WTC11 (cell line): ENCODE measurements at places on chromosomes 4 and X.

DNA sequence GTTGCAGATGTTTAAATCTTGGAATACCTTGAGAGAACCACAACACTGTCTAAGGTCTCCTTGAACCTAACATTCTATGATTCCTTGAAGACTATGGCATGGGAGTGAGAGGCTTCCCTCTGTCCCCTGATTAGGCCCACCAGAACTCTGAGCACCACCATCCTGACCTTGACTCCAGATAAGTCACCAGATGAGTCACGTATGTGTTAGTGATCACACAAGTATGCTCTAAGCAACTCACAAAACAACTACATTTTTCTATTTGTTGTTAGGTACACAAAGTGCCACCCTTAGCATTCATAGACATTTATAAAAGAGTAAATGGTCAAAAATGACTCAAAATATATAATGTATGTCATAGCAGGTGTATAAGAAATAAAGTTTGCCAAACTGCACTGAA is 252.9 kb upstream of the CXXC4 start:
- no peak for DNase-seq

DNA sequence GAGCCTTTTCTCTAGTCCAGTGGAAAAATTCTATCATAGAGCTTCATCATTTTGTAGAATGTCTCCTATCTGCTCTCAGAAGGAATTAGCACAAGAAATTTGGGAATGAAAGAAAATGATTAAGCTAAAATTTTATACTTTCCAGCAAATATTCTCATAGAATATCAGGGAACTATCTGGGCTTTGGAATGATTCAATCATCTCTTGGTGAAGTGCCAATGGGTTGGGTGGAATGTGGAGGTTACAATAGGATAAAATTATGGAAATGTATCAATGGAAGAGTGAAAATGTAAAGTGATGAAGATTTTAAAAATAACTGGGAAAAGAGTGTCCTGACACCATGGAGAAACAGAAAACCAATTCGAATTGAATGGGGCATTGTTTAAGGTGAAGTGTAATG is 119.0 kb upstream of the MID1 start:
- no peak for DNase-seq

DNA sequence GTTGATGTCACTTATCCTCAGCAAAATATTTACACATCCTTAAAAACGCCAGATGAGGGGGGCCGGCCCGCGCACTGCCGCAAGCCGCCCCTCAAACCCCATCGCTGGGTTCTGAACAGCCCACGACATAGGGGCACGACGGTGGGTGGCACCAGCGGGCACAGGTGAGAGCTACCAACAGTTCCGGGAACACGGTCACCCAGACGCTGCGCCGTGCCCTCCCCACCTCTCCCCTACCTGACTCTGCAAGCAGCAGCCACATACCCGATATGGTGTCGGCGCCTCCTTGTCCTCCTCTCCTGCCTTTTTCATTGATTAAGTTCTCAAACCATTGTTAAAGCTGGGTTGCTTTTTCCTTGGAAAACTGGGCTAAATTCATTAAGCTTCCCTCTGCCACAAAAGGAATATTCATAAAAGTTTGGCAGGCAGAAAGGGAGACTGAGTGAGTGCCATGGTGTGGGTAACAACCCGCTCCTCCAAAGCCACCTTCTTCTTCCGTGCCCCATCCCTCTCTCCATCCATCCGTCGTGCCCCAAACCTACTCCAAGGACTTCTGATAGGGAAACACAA is 1.4 kb downstream of the RAI2 start:
- DNase-seq = peak; percentile 11

DNA sequence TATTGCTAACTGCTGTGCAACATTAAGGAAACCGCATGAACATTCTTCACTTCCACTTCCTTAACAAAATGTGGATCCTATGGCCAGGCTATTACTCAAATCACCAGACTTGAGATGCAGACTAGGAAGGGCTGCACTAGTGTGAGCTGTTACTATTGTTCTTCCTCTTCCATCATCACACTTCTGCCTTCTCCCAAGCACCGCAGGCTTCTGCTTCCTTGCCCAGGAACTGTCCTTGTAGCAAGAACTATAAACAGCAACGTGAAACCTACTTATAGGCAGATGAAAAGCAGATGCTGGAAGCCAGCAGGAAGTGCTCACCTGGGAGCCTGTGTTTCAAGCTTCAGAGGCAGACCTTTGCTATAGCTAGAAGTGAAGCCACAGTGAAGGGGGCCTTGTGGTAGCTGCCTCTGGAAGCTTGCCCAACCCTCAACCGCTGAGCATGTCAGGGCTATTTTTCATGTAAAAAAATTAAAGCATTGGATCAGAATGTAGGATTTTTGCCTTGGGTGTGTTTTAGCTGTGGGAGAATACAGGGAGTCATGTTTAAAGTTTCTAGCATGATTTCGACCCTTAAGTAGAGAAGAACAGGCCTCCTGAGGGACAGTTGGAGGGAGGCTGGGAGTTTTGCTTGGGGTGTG is 43.9 kb downstream of the CLNK start:
- no peak for DNase-seq

DNA sequence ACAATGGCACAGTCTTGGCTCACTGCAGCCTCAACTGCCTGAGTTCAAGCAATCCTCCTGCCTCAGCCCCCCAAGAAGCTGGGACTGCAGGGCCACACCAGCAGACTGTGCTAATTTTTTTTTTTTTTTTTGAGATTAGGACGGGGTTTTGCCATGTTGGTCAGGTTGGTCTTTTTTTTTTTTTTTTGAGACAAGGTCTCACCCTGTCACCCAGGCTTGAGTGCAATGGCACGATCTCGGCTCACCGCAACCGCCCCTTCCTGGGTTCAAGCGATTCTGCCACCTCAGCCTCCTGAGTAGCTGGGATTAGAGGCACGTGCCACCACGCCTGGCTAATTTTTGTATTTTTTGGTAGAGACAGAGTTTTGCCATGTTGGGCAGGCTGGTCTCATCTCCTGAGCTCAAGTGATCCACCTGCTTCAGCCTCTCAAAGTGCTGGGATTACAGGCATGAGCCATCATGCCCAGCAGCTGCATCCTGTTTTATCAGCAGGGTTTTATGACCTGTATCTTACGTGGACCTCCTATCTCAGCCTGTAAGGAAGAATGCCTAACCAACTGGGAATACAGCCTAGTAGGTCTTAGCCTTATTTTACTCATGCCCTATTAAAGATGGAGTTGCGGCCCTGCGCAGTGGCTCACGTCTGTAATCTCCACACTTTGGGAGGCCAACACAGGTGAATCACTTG is 13.2 kb upstream of the MRPL1 start:
- no peak for DNase-seq

- no peak for DNase-seq
Measured at GRCh38 chr4:173246719-173247118, 78.1 kb downstream of the GALNT7 start.

DNA sequence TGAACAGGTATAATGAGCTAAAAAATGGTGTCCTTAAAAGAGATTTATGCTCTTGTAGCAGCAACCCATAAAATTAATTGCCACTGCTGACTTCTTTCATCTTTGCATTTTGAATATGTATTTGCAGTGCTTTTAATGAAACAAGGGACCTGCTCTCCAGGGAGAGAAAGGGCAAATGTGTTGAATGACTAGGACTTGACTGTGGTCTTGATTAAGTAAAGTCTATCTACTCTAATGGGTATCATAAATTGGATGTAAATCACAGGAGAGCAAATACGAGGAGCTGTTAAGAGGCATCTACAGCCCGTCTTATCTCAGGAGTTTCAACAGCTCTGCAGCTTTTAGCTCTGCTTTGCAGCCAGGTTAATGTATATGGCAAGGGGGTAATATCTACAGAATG is 216.4 kb downstream of the PALLD start:
- no peak for DNase-seq

GRCh38 chr4:99151995-99152394 is 7.9 kb upstream of the ADH4 start:
- DNase-seq = no peak

GRCh38 chr4:45062935-45063545 is 336.7 kb upstream of the GNPDA2 start:
- no peak for DNase-seq

DNA sequence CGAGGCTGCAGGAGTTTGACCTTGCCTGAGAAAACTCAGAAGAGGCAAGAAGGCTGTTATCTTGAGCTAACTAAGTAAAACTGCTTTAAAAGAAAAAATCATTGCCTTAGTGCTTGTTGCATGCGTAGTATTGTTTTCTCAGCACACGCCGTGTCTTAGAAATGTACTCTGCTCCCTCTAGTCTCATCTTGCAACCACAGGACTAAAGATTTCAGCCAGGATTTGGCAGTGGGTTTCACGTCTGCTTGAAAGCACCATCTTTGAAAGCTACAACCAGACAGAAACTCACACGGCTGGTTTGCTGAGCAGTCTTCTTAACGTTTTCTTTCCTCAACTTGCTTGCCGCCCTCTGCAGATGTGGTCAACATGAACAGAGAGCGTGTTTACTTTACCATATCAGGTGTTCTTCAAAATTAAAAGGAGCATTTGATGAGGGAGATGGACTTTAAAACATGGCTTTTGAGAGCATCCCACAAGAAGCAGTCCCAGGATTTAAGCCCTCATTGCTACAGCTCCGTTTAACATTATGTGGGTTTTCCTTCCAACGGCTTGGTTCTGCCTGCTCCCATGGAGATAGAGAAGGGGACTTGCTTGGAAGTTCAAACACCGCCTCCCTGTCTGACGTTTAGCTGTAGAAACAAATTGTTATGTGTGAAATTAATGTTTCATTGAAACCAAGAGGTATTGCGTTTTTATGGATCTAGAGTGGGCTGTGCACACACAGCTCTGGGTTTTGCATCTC is 3.4 kb downstream of the SORCS2 start:
- DNase-seq = no peak

- DNase-seq = no peak
Measured at GRCh38 chr4:33914386-33914785, 2329.9 kb downstream of the ARAP2 start.

DNA sequence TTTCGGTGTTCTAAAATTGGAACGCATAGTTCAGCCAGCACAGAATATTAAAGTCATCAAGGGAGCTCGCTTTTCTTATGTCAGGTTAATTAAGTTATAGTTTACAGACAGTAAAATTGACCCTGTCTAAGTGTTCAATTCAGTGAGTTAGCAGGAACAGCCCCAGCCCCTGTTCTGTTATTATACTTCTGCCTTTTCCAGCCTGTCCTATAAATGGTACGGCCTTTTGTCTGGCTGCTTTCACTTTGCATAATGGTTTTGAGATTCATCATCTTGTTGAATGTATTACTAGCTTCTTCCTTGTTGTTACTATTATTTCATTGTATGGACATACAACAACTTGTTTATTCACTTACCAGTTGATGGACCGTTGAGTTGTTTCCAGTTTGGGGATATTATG is 9.5 kb downstream of the CXCL13 start:
- no peak for DNase-seq

DNA sequence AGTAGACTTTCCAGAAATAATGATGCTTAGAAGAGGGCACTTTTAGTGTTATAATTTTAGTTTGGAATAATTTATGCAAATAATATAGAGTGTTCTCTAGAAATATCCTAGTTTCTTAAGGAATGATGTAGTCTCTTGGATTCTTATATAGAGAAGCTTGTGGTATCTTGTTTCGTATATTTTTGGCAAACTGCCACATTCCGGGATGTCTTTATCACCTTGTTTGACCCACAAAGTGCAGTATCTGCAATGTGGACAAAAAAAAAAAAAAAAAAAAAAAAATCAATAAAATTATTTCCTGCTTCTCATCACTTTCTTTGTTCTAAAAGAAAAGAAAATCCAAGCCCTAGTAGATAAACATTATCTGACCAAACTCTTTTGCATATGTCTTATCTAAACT is 1577.7 kb upstream of the TENM3 start:
- no peak for DNase-seq

DNA sequence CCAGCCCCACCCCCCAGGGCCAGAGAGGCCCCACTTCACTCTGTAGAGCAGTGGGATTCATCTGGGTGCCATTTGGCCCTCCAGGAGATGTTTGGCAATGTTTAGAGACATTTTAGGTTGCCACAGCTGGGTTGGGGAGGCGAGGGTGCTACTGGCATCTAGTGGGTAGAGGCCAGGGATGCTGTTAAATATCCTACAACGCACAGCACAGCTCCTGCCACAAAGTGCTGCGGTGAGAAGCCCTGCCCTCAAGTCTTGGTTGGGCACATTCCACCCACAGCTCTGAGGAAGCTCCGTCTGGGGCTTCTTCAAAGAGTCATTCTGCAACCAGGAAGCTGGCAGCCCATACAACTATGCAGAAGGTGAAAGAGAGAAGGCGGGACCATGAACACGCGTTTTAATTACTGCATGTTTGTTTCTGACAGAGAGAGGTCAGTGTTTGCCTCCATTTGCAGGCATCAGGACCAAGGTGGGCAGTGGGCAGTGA is 48.1 kb upstream of the FAM9C start:
- DNase-seq = no peak

- no peak for DNase-seq
Measured at GRCh38 chrX:41543025-41543424, 95.9 kb downstream of the NYX start.

DNA sequence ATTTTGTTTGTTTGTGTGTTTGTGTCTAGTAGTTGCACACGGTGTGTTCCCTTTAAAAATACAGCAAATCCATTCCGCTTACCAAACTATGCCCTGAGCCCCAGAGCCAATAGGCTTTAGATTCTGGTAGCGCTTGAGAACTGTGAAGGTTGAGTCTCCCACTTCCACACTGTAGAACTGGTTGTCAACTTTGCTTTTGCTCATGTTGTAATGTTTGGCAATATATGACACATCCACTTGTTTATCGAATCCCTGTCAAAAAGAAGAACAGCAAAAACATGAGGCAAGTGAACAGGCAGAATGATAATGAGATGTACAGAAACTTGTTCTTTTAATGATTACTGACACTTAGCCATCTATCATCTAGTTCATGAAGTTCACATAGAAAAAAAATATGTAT is 200.6 kb downstream of the MAPK10 start:
- no peak for DNase-seq

GRCh38 chrX:93875621-93876282 is 201.7 kb downstream of the FAM133A start:
- no peak for DNase-seq

- no peak for DNase-seq
Measured at GRCh38 chrX:147832707-147833348, 78.9 kb upstream of the FMR1 start.
